Astrocyte (in vitro differentiated cells and primary cell): ENCODE measurements at places on chromosomes 7 and 10. TPM values are rescaled to one million over a fixed set of nuclear protein-coding genes. Genes with fewer than 3 reads are reported as not detected.
A peak's percentile ranks its signal among the peaks of the same experiment; 100 is the strongest.

- no peak for DNase-seq
These were observed 135.6 kb upstream of the HPS1 start for GRCh38 chr10:98582363-98582762.

DNA sequence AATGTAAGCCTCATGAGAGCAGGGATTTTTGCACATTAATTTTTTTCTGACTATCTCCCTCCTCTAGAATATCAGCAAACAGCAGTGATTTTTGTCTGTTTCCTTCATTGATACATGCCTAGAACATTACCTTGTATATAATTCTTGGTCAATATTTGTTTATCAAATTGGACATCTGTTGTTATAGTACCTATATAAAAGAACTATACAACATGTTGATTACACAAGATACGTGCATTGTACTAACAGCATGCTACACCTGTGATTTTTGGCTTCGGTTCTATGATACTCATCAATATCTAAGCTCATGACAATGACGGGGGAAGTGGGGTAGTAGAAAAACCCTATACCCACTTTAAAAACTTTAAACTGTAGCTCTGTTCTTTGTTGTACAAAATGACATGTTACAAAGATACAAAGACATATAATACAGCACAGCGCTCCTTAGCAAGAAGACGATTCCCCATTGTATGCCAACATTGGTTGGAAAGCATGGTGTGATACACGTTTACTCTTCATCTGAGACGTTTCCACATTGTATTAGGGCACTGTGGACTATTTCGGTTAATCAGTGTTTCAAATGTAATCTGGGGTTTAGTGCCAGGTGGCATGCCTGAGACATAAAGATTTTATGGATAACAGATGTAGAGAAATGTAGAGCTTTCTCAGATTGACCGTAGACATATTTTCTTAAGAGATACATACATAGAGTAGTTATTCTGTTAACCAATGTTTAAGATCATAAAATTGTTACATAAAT lies 70.5 kb upstream of the FOXP2 start:
- no peak for DNase-seq

DNA sequence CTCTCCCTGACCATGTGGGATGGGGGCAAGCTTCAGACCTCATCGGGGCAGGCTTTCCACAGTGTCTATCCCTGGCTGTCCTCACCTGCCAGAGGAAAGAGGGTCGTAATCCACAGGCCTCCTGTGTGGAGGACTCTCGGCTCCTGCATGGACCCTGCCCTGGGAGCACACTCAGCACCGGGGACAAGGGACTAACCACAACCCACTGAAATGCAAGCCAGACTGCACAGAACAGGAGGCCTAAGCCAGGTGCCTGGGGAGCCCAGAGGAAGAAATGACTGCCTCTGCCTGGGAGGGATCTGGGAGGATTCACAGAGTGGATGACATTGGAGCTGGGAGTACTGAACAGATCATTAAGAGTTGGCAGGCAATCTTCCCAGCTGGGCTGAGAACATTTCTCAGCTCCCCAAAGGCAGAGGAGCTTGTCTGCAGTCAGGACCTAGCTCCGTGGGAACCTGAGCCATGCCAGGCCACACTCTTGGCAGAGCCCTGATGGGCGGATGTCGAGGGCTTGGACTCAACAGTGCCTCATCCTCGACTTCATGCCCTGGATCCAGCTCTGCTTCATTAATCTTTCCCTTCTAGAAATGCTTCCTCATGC lies 213.4 kb downstream of the USP6NL start:
- DNase-seq: peak; percentile 58

The ADAM8 gene
- total RNA-seq: 1.7 and 4.6 TPM in 2 replicates

The PDK4 gene
- total RNA-seq: 0.29 and 0.34 TPM in 2 replicates

The RADIL gene
- 0.22 and 0.86 TPM in 2 replicates for total RNA-seq
